NCI-H1417 (cell line): ENCODE measurements at places on chromosomes 7 and 10.
A peak's percentile ranks its signal among the peaks of the same experiment; 100 is the strongest.

GRCh38 chr7:124188576-124188975 lies 155.7 kb upstream of the TMEM229A start:
- DNase-seq = no peak

DNA sequence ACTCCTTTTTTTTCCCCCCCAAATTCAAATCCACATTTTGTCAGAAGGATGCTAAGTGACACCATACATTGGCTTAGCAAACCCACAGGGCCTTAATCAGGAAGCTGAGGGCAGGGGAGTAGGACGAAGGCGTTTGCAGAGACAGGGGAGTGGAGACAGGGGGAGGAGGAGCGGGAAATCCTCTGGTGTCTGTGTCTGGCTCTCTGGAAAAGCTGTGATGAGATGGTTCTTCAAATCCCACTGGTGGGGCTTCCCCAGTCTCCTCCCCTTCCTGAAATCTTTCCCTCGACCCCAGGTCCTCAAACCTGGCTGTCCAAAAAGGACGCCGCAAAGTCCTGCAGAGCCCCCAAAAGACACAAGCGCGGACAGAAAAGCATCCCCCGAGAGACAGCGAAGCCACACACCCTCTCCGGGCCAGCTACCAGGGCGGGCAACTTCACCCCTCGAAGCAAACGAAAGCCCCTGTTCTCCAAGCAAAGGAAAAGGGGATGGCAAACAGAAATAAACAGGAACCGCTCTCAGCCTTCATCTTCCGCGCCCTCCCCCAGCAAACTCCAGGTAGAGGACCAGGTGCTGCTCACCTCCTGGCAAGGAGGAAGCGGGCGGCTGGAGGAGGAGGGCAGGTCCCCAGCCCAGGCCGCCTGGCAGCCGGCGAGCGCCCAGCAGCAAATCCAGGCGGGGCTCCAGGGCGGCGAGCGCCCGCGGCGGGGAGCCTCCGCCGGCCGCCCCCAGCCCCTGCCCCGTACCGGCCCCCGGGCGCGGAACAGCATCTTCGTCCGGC lies 520 bp downstream of the ELAPOR2 start:
- DNase-seq = peak; percentile 75

DNA sequence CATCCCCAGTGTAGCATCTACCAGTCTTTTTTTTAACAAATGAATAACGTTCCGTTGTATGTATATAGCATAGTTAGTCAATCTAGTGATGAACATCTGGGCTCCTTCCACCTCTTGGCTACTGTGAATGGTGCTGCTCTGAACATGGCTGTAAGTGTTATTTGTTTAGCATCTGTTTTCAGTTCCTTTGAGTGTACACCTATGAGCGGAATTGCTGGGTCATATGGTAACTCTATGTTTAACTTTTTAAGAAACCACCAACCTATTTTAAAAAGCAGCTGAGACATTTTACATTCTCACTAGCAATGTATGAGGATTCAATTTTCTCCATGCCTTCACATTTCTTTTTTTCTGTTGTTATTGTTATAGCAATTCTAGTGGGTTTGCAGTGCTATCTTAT lies 178.2 kb downstream of the DNAJC1 start:
- no peak for DNase-seq

GRCh38 chr7:129084801-129085551 lies 30.1 kb upstream of the TNPO3 start:
- no peak for DNase-seq

- DNase-seq = peak; percentile 58
Measured at GRCh38 chr7:142854372-142855113, at the start of gene EPHB6. Gene EPHB6 (plus strand): TSS chr7:142855076. CDS start chr7:142863228, 8,152 bp downstream.

- peak; percentile 35 for DNase-seq
Measured at GRCh38 chr7:120337308-120337907, 64.4 kb downstream of the KCND2 start.
